ENCODE measurements at places on chromosomes 4 and X. TPM values are rescaled to one million over a fixed set of nuclear protein-coding genes. Genes with fewer than 3 reads are reported as not detected.

GRCh38 chrX:41621222-41621723 is 67.5 kb upstream of the GPR34 start:
- DNase-seq: no peak

DNA sequence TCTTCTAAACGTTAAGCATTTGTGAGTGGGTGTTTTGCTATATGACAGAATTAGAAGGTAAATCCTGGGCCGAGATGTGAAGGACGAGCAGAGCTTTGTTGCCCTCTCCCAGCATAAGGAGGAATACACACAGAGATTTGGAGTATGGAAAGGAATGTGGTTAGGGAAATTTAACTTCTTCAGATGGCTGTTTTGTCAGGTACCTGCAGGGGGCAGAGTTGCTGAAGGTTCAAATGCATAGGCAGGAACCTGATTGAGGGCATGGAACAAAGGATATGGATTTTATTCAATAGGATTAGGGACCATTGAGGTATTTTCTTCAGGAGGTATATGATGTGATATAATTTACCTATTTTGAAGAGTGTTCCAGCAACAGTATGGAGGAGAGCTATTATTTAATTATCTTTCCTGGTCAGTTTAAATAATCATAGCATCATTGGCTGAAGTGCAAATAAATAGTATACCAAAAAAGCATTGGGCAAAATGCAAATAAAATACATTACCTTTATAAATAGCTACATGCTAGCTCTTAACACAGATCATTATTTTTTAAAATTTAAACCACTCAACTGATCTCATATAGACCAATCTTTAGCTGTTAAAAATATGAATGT is 143.6 kb downstream of the SLIT2 start:
- no peak for DNase-seq

- no peak for DNase-seq
Measured at GRCh38 chrX:41108463-41109205, 23.4 kb downstream of the USP9X start.

- peak; percentile 54 for DNase-seq
Measured at GRCh38 chr4:150581641-150582051, 305 bp upstream of the MAB21L2 start.

DNA sequence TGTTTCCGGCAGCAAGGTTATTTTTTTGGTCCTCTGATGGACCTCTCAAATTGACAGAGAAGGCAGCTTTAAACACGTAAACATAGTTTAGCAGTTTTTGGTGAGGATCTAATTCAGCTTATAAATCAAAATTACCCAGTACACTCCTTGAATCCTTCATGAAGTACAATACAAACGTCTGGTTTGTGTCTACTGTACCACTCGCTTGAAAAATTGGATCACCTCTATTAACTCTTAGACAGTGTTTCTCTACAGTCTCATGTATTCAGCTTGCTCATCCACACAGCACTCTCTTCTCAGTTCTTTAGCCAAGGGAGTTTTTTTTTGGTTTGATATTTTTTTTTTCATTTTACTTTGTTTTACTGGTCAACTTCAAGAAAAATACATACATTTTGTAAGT is 113.5 kb downstream of the RNF150 start:
- no peak for DNase-seq

- DNase-seq: no peak
Measured at GRCh38 chrX:141320801-141321200, 78.5 kb upstream of the SPANXC start.

DNA sequence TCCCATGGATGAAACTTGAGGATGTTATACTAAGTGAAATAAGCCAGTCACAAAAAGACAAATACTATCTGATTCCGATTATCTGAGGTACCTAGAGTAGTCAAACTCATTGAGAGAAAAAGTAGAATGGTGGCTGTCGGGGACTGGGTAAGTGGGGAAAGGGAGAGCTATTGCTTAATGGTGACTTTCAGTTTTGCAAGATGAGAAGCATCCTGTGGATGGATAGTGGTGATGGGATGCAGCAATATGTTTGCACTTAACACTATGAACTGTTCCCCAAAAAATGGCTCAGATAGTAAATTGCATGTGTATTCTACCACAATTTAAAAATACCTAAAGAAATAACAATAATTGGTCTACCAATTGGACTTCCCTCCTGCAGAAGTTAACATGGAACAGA is 181.5 kb downstream of the SHROOM3 start:
- DNase-seq: no peak

DNA sequence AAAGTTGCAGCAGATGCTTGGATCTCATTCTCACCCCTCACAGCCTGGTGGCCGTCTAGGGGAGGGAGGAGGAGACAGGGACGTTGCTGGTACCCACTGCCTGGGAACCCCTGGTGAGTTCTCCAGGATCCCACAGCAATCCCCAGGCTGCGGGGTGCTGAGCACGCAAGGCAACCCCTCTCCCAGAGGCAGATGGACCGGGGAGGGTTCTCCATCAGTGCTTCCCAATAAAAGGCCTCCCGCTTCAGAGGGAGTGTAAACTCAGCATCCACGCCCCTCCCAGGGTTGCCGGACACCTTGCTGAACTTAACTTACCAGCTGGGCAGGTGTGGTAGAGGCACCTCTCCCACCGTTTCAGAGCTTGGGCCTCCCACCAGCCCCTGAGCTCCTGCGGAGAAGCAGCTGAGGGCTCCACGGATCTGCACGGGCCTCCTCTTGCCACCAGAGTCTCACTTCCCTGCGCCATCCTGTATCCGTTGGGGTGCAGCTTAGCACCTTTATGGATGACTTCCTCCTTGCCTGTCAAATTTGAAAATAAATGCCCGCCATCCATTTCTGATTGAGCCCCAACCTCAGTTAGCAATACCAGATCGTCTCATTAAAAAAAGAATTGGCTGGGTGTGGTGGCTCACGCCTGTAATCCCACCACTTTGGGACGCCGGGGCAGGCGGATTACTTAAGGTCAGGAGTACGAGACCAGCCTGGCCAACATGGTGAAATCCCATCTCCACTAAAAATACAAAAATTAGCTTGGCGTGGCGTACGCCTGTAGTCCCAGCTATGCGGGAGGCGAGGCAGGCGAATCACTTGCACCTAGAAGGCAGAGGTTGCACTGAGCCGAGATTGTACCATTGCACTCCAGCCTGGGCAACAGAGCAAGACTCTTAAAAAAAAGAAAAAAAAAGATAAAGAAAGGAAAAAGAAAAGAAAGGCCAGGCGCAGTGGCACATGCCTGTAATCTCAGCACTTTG is 14.8 kb upstream of the TBC1D14 start:
- DNase-seq: no peak

DNA sequence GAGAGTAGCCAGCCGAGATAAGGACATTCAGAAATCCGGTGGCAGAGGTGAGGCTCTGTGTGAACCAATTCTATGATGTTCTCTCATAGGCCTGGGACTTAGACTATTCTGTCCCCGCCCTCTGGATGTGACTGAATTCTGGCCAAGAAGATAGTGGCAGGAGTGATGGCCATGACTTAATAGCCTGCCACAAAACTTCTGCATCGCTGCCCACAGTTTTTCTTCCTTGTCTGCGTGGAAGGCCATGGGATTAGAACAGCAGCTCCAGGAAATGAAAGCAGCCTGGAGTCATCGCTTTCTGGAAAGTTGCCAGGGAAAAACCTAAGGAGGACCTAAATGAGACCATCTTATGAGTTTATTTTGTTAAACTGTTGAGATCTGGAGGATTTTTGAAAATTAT is 134.7 kb downstream of the F11 start:
- DNase-seq: no peak

DNA sequence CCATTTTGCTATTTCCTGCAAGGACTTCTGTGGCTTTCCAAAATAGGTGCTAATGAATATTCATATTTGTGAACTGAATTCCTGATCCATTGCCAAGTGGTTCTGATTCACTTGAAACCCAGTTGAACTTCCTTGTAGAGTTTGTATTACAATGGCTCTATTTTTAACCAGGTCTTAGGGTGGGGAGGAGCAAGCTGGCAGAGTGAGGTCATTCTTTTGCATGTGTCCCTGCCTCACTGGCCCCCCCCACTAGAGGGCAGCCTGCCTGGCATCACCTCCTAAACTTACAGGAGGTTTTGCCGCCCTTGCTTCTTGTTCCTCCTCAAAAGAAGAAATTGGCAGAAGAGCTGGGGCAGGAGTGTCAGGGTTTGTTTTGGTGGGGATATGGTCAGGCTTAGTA is 10.5 kb downstream of the PTTG2 start:
- DNase-seq: no peak

DNA sequence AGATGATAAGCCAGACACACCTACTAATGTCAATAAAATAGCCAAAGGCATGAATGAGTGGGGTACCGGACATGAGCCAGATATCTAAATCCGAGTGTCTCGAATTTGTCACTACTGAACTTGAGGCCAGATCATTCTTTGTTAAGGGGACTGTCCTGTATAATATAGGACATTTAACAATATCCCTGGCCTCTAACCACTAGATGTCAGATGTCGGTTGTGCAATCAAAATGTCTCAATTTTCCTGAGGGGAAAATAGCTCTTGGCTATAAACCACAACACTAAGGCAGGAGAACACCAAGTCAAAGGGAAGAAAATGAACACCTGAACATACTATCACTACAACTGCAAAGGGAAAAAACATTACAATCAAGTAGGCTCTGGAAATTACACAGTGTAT is 154.5 kb downstream of the GPM6A start:
- DNase-seq: no peak

DNA sequence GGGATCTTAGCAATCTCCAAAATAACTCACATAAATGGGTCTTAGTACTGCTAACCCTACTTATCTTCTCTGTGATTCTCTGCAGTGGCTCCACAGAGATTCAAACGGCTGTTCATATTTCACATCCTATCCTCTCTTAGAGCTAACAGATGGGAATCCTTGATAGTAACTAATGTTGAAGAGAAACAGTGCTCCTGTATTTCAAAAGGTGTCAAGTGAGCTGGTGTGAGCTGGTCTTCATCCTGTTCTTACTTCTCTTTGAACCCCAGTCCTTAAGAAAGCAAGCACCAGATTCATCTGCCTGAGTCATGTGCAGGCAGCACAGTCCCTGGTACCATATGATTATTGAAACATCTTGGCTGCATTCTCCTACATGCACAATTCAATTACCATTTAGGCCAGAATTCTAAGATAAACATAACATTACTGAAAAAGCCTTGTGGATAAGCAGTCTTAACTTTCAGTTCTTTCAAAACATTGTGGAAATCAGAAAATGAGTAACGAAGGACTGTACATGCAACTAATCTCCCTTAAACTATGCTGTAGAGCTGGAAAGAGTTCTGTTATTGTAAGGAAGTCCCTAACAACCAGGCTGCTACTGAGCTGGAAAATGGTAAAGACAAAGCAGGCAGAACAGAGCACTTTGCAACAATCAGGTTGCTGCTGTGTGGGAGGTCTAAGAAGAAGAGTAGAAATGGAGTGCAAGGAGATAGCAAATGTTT is 153.1 kb downstream of the NPNT start:
- DNase-seq: no peak

DNA sequence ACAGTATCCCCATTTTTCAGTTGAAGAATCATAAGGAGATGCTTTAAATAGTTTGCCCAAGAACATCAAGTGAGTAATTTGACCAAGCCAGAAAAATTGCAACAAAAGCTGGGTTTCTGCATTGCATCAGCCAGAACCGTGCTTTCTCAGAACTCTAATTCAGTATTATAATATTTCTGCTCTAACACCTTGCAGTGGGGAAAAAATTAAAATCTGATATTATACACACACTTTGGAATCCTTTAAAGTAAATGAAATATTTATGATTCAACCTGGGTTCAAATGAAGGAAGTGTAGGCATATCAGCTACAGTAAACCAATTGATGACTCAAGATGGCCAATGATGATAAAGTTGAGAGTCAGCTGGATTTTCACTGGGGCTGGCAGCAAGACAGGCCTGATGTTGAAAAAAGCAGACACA is 387.6 kb upstream of the ZFP42 start:
- DNase-seq: no peak

GRCh38 chr4:22874334-22874912 is 181.7 kb downstream of the GBA3 start:
- no peak for DNase-seq

DNA sequence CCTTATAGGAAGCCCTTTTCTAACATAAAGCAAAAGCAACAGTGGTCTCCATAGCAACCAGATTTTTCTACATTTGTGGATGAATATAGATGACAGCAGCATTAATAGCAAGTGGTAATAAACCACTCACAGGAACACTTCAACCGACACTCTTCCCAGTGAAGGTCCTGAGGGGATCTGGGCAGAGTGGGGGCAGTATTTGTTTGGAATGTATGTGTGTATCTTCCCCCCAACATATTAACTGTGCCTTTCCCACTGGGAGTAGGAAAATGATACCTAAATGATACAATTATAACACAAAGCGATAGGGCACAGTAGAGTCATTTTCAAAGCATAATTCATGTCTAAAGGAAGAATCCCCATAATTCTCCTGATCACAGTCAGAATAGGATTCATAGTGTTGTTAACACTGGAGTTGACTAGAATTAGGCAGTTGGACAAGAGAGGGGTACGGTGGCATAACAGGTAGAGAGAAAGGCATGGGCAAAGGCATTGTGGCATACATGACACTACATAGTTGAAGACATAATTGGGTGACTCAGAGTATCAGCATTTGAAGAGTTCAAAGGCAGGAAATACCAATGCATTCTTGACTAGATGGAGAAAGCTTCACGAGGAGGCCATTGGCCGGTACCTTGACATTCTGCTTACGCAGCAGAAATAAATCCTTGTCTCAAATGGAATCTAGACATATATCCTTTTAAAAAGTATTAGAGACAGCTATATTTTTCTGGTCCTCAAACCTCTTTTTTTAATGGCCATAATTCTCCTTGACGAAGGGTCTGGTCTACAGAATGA is 15.2 kb downstream of the CAPN6 start:
- DNase-seq: no peak

The GPAT3 gene
- total RNA-seq: 0.18 TPM

The PPP1R3F gene
- 11.4 TPM for total RNA-seq

The NIPAL1 gene
- 13.3 TPM for total RNA-seq

The NEUROG2 gene
- total RNA-seq: not detected

The SULT1E1 gene
- 118 TPM for total RNA-seq

The RIBC1 gene
- 2.0 TPM for total RNA-seq

The CD40LG gene
- total RNA-seq: not detected

The CFI gene
- 485 TPM for total RNA-seq

The MEPE gene
- total RNA-seq: not detected

The USP17L27 gene
- not detected for total RNA-seq

The CT45A7 gene
- not detected for total RNA-seq

The LNX1 gene
- 14.0 TPM for total RNA-seq

The RNF150 gene
- 40.7 TPM for total RNA-seq

The SMIM10 gene
- total RNA-seq: 4.0 TPM

The RHOH gene
- 0.29 TPM for total RNA-seq

Data from mesothelial cell of epicardium (in vitro differentiated cells).